ENCODE measurements at places on chromosomes 6 and 20.

- no peak for DNase-seq
These were observed 188.8 kb upstream of the KHDRBS2 start for GRCh38 chr6:62474793-62475192.

DNA sequence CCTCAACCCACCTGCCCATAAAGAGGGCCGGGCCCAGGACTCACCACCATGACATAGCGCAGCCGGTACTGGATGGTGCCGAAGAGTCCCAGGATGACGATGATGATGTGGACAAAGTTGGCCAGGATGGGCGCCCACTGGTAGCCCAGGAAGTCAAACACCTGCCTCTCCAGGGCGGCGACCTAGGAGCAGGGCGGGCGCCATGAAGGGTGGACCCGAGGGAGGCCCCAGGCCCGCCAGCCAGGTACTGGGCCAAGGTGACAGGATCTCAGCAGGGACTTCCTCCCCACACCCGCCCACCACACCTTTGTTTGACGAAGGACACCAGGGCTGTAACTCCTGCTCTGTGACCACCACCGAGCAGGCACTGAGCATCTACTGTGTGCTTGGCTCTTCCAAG is 4.4 kb downstream of the NKAIN4 start:
- no peak for DNase-seq

- DNase-seq: peak; percentile 73
These were observed 3.0 kb upstream of the TGM2 start for GRCh38 chr20:38167851-38168760.

DNA sequence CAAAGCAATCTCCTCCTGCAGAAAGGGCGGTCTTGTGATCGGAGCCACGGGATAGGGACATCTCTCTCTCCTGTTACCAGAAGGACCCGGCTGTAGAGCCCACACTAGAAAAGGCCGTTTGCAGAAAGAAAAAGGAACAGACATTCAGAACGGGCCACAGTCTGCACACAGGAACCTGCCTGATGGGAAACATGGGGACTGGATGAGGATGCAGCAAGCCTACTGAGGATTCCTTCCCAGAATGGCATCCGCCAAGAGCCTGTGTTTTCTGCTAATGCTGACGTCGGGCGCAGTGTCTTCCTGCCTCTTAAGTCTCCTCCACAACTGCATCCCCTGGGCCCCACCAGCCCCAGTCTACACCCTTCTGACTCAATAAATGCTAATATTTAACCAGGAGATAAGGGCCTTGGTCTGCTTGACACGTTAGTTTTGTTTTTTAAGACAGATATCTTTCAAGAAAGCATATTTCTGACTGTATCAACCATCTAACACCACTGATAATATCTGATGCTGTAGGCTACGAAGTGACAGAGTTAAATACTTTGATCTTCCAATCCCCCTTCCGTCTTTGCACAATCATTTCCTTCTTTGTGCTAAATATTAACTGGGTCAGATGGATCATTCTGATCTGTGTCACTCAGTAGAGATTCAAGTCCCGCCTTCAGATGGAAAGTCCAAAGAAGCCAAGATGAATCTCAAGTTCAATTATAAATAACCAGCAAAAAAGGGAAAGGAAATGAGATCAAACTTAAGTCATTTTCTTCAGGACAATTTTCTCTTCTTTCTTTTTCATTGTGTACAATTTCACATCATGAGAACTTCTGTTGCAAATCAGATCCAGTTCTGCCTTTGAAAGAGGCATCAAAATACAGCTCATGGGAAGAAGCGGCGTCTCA is 20.7 kb downstream of the FAM50B start:
- no peak for DNase-seq

DNA sequence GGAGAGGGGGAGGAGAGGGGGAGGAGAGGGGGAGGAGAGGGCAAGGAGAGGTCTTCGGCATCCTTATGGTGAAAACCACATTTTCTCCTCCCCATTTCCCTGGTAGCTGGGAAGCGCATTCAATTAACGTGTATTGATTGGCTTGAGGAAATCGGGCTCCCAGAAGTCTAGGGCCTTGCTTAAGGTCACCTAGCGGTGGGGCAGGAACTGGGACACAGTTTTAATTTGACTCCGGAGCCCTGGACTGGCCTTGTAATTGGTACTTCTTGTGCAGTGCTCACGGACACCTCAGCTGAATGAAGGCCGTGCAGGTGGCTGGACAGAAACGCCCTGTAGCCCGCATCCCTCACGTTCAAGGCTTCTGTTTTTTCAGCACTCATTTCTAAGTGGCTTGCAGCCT is 42.8 kb downstream of the CTCFL start:
- DNase-seq: no peak

GRCh38 chr6:132161283-132161682 is 210.1 kb upstream of the CCN2 start:
- no peak for DNase-seq

DNA sequence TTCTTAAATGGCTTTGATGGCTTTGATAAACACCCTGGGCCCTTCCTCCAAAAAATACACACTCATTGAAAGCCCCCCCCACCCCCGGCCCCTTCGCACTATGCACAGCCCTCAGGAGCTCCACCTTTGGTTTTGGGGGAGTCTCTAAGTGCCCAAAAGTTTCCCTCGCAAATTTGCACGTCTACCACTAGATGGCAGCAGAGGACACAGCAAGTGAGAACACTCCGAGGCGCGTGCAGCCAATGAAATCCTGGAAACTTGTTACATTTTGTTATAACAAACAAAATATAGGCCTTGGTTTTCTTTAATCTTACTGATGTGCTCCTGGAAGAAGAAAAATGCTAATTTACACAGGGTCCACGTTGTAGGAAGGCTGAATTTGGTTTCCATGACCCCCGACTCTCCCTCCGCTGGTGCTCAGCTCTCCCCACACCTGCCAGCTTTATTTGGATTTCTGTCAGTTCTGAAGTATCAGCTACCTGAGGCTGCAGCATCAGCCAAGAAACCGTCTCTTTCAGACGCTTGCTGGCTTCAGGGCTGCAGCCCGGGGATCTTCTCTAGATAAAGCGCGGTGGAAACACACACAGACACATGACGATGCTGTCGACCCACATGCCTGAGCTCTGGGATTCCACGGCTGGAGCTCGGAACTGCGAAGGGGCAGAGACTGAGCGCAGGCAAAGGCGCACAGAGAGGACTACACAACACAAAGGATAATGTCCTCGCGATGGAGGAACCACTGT is 148.3 kb upstream of the RPS6KA2 start:
- peak; percentile 80 for DNase-seq

GRCh38 chr6:165929607-165930006 is 238.0 kb downstream of the TBXT start:
- no peak for DNase-seq

- DNase-seq: no peak
These were observed 115.4 kb upstream of the DST start for GRCh38 chr6:56758120-56758519.

GRCh38 chr20:61254881-61255626 is 3.0 kb downstream of the CDH4 start:
- no peak for DNase-seq

GRCh38 chr6:2918936-2919335 is 15.8 kb upstream of the SERPINB9 start:
- peak; percentile 42 for DNase-seq

DNA sequence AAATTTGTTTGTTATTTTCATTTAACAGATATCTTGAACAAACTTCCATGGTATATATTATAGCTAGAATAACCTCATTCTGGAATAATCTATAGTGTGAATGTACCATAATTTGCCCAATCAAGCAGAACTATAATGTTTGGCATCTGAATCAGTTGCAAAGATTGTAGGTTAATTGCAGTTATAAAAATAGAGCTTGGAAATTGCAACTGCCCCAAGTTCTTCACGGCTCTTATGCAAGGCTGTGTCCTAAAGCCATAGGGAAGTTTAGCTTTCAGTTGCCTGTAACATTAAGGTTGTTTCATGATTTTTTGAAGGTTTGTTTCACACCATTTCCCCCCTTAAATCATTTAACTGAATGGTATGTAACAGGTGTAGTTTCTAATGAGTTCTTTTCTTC is 19.4 kb downstream of the NQO2 start:
- peak; percentile 35 for DNase-seq

GRCh38 chr6:157029980-157030690 is 253.0 kb downstream of the ARID1B start:
- DNase-seq: no peak

- DNase-seq: no peak
These were observed 22.9 kb downstream of the FAM110A start for GRCh38 chr20:856361-856775.

- peak; percentile 64 for DNase-seq
These were observed 45.6 kb upstream of the RAB23 start for GRCh38 chr6:57267586-57268293.

DNA sequence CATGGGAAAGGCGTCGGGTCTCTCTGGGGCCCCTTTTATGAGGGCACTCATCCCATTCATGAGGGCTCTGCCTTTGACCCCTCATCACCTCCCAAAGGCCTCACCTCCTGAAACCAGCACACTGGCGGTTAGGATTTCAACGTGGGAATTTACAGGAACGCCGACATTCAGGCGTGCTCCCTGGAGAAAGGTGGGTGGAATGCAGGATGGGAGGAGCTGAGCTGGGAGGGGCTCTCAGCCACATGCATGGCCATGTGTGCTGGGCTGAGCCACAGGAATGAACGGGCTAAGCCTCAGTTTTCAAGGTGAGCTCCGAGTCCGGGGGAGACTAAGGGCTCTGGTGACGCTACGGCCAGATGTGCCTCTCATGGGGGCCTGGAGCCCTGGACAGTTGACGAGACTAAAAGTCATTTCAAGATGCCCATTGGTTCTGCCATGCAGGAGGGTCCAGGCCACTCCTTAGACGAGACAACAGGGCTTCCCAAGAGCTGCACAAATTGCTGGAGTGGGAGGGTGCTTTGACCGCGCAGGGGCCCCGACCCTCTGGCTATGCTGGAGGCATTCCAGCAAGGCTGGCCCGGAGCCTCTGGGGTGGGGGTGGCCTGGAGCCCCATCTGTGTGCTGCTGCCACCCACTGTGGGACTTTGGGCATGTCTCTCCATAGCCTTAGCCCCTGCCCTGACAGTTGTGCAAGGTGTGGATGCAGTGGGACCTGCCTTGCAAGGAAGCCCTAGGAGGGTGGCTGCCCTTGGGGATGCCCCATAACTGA is 3.8 kb upstream of the ARFGAP1 start:
- DNase-seq: no peak

DNA sequence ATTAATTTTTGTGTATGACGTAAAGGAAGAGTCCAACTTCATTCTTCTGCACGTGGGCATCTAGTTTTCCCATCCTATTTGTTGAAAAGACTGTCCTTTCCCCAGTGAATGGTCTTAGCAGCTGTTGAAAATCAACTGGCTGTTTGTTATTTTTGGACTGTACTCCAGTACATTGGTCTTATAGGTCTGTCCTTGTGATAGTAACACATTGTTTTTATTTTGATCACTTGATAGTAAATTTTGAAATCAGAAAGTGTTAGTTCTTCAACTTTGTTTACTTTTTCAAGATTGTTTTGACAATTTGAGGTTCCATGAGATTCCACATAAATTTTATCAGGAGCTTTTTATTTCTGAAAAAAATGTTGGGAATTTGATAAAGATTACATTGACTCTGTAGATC is 280.2 kb upstream of the FOXQ1 start:
- DNase-seq: no peak

- no peak for DNase-seq
These were observed 13.9 kb upstream of the SULF2 start for GRCh38 chr20:47799116-47799715.

GRCh38 chr6:15322781-15323536 is 77.1 kb downstream of the JARID2 start:
- DNase-seq: no peak

GRCh38 chr20:36314734-36315544 is 8.8 kb downstream of the DLGAP4 start:
- DNase-seq: no peak

- DNase-seq: no peak
These were observed 751.4 kb upstream of the DEFB115 start for GRCh38 chr20:30506100-30506499.

GRCh38 chr6:151063352-151063751 is 176.4 kb upstream of the AKAP12 start:
- DNase-seq: no peak

DNA sequence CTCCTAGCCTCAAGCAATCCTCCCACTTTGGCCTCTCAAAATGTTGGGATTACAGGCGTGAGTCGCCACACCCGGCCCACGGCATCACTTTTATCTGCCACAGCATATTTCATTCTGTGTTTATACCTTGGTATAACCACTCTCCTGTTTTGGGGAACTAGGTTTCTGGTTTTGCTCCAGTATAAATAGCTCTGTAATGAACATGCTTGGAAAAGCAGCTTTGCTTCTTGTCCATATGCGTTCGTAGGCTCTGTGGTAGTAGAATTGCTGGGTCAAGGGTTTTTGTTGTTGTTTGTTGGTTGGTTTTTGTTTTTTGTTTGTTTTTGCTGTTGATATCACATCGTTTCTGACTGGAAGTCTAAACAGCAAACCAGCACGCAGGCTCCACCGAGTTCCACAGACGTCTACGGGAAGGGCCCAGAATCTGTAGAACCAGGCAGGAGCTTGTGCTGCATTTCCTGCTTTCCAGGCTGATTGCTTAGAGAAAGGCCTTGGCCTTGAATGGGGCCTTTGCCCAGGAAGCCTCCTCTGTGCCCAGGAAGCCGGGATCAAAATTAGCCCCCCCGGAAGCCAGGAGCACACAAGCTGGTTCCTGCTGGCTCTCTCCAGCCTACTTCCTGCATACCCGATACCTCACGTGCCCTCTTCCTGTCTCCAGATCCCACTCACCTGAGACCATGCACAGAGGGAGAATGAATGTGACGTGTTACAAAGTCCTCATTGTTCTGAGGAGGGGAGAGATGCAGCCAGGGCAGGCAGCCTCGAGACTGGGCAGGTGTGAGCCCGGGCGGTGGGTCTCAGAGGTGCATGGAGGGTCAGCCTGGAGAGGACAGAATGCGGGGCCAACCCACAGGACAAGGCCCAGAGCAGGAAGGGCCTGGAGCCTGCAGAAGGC is 34.7 kb downstream of the AAR2 start:
- DNase-seq: no peak

DNA sequence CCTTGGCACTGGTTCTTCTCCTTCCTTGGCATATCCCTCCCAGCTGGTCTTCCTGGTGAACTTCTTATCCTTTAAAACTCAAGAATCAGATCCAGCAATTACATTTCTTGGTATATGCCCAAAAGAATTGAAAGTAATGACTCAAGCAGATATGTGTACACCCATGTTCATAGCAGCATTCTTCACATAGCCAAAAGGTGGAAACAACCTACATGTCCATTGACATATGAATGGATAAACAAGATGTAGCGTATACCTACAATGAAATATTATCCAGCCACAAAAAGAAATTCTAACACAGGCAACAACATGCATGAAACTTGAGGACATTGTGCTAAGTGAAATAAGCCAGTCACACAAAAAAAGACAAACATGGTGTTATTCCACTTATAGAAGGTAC is 103.7 kb upstream of the NT5E start:
- no peak for DNase-seq

- no peak for DNase-seq
These were observed 185.9 kb downstream of the TRIM27 start for GRCh38 chr6:28737750-28738395.

- no peak for DNase-seq
These were observed 116.9 kb downstream of the TRERF1 start for GRCh38 chr6:42334870-42335269.

- no peak for DNase-seq
These were observed 310.6 kb downstream of the ZNF217 start for GRCh38 chr20:53283011-53283410.

Data from AML-193 (cell line).